LNCaP clone FGC (cell line): ENCODE measurements at places on chromosomes 12 and 14.

DNA sequence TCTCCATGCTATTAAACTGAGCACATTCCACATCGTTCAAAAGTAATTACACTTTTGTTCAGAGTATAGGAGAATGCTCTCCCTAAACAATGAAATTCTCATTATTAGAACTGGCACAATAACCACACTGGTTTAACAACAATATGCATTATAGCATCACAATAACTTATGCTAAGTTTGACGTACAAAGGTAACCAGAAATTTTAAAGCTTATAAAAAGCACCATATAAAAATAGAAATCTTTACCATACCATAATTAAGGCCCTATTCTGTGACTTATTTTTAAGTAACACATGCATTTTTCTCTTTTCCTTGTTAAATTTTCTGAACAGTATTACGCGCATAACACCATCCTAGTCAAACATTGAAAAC is 60.4 kb downstream of the SOX5 start:
- no peak for DNase-seq

DNA sequence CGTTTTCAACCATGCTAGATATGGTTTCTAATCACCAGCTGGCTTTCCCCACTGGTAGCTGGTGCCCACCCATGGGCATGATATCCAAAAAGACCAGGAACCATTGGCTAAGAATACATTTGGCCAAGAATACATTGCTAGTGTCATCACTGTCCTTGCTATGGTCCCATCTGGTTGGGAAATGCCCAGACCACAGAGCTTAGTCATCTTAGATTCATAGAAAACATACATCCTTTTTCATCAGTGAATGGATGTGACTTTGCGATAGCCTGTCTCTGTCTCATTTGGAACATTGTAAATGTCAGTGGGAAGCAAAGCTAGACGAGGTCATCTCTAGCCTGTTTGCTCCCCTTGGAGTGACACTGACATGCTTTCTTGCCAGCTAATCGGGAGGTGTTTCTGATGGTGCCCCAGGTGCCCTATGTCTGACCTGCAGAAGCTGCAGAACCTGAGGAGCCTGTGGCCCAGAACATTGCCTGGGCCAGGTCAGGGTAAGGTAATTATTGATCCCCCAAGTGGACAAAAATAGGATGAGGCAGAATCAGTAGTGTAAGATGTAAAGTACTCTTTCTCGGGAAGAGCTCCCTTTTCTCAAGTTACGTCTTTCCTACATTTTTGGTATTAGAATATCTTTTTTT is 194.8 kb downstream of the SLC41A2 start:
- DNase-seq, result no peak

DNA sequence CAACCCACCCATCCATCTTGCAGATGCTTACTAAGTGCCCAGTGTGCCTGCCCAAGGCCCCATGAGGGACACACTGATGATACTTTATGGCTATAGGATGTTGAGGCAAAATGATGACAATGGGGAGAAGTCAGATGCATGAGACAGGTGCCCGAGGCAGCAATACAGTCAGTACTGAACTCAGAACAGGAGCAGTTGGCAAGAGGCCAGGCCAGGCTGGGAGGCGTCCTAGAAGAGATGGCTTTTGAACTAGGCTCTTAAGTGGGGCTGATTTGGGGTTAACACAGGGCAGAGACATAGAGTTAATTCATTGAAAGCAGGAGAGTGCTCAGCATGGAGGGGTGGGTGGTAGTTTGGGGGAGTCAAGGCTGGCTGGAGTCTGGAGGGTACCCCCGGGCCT is 15.6 kb downstream of the PLBD2 start:
- no peak for DNase-seq

- no peak for DNase-seq
Observed at GRCh38 chr12:117489671-117490070, 128.2 kb upstream of the NOS1 start.

GRCh38 chr14:98114946-98115345 is 1157.1 kb downstream of the BCL11B start:
- DNase-seq, result no peak

- no peak for DNase-seq
Observed at GRCh38 chr12:129861951-129862350, 41.9 kb downstream of the TMEM132D start.

DNA sequence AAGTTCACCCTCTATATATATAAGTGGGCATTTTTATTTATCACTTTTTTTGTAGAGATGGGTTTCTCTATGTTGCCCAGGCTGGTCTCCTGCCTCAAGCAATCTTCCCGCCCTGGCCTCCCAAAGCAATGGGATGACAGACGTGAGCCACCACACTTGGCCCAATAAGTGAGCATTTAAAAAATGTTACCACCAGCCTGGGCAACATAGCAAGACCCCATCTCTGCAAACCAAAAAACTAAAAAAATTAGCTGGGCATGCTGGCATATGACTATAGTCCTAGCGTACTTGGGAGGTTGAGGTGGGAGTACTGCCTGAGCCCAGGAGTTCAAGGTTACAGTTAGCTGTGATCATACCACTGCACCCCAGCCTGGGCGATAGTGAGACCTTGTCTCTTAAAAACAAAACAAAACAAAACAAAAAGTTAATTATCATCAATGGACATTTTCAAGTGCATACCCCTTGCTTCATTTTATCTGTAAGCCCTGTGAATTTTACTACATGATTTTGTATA is 23.7 kb downstream of the UBE2N start:
- no peak for DNase-seq

DNA sequence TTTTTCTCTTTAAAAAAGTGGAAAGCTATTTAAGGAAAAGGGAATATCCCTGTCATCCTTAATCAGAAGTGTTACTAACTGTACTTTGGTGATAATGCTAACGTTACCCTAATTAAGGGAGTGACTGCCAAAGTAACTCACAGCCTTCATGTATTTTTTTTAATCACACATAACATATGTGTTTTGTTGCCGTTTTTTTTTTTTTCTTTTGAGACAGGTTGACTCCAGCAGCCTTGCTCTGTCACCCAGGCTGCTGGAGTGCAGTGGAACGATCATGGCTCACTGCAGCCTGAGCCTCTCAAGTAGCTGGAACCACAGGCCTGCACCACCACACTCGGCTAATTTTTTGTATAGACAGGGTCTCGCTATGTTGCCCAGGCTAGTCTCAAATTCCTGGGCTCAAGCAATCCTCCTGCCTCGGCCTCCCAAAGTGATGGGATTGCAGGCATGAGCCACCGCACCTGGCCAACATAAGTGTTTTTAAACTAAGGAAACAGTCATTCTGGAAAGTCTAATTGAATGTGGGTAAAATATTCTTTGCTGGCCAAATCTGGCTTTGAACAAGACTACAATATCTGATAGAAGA is 56.5 kb downstream of the HECTD4 start:
- DNase-seq, result no peak

- DNase-seq, result no peak
Observed at GRCh38 chr14:68230950-68231717, 411.6 kb downstream of the RAD51B start.

GRCh38 chr12:29782871-29783772 is 620 bp downstream of the TMTC1 start:
- no peak for DNase-seq

DNA sequence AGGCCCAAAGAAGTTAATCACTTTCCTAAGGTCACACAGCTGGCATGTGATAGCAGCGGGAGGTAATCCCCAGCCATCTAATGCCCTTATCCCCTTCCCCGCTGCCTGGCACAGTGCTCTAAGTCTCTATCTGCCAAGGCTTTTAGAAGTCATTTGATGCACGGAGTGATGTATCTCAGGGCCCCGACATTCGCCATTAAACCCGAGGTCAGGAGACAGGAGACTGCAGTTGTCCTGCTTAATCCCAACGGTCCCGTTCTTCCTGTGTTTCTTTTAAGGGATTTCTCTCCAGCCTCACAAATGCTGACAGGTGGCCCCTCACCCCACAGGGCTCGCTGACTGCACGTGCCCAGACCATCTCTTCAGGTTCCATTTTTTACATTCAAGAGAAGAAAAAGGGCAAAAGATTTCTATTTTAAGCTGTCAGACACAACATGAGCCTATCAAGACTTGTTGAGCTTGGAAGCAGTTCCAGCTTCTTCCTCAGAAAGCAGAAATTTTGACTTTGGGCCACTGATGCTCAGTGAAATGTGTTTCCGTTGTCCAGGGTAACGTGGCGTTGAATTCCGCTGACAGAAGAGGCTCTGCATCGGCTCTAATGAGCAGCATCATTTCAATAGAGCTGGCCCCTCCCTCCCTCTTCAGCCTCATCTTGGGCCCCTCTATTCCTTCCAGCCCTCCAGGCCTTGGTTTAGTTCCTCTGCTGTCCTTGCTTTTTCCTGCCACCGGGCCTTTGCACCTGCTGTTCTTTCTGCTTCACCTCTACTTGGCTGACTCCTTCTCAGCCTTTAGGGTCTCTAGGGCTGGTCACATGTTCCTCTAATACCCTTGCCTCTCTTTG is 171.5 kb downstream of the CHST11 start:
- no peak for DNase-seq

- no peak for DNase-seq
Observed at GRCh38 chr12:19947344-19947743, 421.0 kb upstream of the PDE3A start.

DNA sequence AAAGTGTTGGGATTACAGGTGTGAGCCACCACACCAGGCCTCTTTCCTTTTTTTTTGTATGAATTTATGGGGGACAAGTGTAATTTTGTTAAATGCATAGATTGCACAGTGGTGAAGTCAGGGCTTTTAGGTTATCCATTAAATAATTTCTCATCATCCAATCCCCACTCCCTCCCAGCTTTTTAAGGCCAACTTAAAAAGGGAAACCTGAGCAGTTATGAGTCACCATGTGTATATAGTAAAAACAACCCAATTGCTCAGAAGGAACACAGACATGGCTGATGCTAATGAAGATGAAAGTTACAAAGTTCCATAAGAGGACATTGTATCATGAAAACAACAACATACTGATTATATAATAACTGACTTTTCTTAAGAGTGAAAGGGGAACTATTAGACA is 25.6 kb upstream of the ARID2 start:
- DNase-seq, result no peak

DNA sequence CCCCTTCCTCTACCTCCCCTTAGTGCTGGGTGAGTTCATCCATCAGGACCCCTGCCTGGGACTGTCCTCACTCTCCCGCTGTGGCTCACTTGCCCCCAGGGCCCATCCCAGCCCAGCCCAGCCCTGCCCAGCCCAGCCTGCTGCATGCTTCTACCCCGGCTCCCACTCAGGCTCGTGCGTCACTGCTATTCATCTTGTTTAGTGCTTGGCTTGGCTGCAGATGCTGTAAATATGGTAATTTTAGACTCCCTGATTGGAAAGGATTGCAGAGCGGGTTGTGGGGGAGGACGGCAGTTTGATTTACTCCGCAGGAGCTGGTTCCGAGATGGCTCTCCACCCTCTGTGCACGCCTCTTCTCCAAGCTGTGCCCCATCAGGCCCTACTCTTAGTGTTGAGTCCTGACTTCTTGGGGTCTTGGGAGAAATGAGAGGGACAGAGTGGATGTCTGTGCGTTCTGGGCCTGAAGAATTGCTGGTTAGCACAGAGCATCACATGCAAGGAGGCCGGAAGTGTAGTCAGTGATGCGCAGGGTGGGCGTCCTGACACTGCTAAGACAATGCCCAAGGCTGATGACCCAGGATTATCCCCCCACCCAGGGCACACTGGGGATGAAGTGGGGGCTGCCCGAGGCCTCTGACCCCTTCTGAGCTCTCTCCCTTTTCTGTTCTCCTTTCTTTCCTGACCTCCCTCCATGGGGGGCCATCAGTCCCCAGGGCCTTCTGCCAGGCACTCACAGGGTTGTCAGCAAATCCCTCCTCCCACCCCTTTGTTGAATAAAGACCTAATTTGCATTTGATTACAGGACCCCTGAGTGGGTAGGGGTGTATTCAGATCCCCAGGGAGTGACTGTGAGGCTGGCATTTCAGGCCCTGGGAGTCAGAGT is 244.4 kb downstream of the ZFP36L1 start:
- no peak for DNase-seq

GRCh38 chr12:124466216-124467128 is 100.9 kb downstream of the NCOR2 start:
- DNase-seq, result no peak

DNA sequence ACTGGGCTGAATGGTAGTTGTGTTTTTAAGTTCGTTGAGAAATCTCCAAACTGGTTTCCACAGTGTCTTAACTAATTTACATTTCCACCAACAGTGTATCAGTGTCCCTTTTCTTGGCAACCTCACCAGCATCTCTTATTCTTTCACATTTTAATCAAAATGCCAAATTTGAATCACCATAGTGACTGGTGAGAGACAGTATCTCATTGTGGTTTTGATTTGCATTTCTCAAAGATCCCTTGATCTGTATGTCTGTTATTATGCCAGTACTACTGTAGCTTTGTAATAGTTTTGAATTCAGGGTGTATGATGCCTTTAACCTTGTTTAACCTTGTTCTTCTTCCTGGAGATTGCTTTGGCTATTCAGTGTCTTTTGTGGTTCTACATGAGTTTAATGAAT is 2.2 kb upstream of the EIF2S3B start:
- DNase-seq, result no peak

GRCh38 chr12:3257411-3257810 is 180.2 kb downstream of the TSPAN9 start:
- no peak for DNase-seq

DNA sequence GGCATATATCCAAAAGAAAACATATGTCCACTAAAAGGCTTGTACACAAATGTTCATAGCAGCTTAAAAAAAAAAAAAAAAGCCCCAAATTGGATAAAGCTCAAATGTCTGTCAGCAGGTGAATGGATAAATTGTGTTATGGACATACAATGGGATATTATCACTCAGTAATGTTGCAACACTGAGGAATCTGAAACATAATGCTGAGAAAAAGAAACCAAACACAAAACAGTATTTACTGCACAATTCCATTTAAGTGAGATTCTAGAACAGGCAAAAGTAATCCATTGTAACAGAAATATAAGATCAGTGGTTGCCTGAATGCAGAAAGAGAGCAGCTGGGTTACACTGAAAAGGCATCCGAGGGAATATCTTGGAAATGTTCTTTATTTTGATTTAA is 117.9 kb downstream of the SLC15A5 start:
- no peak for DNase-seq

GRCh38 chr12:55777856-55778255 is 34.9 kb downstream of the GDF11 start:
- DNase-seq, result no peak

DNA sequence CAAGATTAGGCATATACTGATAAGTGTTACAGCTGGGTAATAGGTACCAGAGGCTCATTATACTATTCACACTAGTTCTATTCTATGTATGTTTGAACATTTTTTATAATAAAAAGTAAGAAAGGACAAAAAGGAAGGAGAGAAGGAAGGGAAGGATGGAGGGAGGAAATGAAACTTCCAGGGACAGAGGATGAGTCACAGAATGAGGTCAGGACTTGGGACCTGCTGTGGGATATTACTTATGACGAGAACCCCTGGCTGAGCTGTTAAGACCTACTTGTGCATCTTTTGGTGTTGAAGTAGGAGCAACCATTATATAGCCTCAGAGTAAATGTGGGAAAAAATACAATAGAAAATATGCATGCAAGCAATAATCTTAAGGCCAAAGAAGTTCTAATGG is 16.7 kb upstream of the TMEM260 start:
- DNase-seq, result no peak
